ENCODE measurements at places on chromosomes 5 and 9.

DNA sequence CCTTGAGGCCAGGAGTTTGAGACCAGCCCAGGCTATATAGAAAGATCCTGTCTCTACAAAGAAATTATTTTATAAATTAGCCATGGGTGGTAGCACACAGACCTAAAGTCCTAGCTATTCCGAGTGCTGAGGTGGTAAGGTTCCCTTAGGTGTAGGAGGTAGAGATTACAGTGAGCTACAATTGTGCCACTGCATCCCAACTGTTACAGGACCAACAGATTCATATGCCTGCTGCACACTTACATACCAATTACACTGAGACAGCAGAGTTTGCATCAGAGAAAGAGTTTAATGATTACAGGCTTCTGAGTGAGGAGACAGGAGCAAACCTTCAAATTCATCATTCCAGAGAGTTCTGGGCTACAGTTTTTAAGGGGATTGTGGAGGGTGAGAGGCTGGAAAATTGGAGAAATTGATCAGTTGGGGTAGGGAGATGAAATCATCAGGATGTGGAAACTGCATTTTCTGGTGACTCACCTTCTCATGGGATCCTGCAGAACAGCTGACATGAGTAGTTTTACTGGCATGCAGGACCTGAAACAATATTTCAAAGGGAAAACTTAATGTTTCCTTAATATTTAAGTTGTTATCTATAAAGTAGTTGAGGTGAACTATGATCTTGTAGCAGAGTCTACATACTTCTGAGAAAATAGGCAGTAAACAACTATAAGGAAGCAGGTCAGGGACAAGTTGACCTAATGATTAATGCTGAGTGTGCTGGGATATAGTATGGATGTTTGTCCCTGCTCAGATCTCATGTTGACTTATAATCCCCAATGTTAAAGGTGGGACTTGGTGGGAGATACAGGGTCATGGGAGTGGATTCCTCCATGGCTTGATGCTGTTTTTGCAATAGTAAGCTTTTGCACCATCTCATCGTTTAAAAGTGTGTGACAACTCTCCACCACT is 54.7 kb downstream of the ANXA2R start:
- DNase-seq: no peak

GRCh38 chr5:166166071-166166470 is 2125.4 kb upstream of the WWC1 start:
- DNase-seq: no peak

DNA sequence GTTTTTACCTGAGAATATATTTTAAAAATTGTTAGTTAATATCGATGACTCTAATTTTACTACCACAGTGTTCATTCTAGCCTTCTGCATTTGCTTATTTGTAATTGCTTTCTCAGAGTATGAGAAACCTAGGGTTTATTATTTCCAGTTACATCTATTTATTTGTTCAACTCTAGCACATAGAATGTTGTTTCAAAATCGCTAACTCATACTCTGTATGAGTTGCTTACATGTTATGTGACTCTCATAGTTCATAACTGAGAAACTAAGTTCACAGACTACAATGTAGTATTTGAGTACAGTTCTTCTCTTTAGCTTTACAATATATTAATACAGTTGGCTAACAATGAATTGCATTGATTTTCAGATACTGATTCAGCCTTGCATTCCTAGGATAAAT is 103.2 kb downstream of the MACROH2A1 start:
- no peak for DNase-seq

- no peak for DNase-seq
These were observed 374.8 kb downstream of the KIAA0825 start for GRCh38 chr5:94243612-94244011.

- DNase-seq: no peak
These were observed 344.6 kb upstream of the SGCD start for GRCh38 chr5:155982354-155982753.

DNA sequence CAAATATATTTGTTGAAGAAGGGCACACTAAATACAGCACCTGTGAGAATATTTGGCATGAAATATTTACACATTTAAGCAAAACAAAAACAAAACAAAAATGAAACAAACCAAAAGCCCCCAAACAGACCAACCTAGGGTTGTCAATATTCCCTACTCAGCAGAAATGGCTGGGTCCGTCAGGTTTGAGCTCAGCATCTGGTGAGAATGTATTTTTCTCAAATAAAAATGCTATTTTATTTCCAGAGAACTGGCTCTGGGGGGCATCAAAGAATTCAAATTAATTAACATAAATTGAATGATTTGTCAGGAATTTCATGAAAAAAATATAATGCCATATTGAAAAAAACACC is 142.8 kb upstream of the COL5A1 start:
- no peak for DNase-seq

DNA sequence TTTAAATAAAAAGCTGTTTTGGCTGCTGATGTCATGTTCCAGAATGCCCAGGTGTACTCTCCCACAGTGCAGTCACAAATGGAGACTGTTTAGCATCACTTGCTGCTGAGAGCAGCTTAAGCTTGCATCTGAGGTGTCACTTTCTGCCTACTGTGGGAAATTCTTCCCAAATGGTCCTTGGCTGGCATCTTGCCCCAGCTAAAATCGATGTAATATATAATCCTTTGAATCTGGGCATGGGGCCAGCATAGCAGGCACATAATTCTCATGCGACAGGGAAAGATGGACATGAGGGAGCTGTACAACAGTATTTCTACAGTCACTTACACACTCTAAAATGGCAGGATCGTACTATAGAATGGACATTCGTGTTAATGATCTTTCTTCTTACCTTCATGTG is 144.3 kb downstream of the MACIR start:
- no peak for DNase-seq

GRCh38 chr5:32273821-32274220 is 38.9 kb downstream of the MTMR12 start:
- DNase-seq: no peak

DNA sequence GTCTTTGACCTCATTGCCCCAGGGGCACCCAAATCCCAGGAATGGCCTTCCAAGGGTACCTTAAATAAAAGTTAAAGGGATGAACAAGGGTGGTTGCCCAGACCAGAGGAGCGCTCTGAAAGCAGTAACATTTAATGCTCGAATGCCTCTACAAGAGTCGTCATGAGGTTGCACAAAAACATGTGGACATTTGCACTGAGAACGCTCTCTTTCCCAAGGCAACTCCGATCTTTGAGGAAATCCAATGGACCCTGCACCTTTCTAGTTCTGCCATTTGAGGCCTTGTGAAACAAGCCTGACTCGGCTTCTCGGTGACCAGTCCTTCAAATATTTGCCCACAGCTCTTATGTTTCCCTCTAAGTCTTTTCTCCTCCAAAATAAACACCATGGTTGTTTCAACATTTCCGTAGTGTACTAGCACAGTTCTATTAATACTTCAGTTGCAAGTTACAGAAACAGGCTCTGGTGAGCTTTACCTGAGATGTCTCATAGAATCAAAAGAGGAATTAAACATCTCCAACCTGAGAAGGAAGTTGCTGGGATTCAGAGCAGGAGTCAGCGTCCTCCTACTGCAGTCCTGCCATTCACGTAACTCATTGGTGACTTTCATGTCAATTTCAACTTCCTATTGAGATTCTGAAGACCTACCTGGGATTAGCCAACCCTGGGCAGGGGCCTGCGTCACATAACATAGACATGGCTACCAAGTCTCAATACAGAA is 168.8 kb upstream of the RAI14 start:
- DNase-seq: no peak

DNA sequence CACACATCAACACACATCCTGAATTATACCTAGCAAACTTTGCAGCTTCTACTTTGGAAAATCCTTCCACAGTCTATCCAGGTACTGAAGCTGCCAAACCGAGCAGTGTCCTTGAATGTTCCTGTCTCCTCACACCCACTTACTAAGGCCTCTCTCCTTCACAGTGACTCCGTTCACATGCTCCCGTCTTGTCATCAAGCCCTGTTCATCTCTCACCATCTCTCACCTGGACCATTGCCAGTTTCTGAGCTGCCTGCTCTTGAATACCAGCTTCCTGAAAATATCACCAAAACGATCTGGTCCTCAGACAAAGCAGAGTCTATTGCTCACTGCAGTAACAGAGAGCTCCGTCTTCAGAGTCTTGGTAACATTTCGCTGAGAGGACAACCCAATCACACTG is 57.4 kb downstream of the GCNT1 start:
- peak; percentile 11 for DNase-seq

- DNase-seq: no peak
These were observed 224.6 kb downstream of the DRD1 start for GRCh38 chr5:175219366-175219765.

GRCh38 chr9:116154976-116155697 is 1.5 kb downstream of the PAPPA start:
- no peak for DNase-seq

GRCh38 chr5:78587775-78588291 is 60.7 kb downstream of the LHFPL2 start:
- DNase-seq: no peak

DNA sequence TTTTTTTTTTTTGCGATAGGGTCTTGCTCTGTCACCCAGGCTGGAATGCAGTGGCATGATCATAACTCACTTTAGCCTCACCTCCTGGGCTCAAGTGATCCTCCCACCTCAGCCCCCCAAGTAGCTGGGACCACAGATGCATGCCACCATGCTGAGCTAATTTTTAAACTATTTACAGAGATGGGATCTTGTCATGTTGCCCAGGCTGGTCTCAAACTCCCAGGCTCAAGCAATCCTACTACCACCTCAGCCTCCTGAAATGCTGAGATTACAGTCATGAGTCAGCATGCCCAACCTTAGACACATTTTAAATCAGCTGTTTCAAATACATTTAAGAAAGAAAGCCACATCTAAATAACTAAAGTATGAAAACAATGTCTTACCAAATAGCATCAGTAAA is 439.0 kb downstream of the EBF1 start:
- no peak for DNase-seq

- DNase-seq: no peak
These were observed 139.3 kb downstream of the FBXL7 start for GRCh38 chr5:15639288-15639687.

GRCh38 chr9:6106711-6107339 is 91.4 kb upstream of the RANBP6 start:
- DNase-seq: no peak

- no peak for DNase-seq
These were observed 61.0 kb downstream of the ZFR start for GRCh38 chr5:32383586-32383985.

DNA sequence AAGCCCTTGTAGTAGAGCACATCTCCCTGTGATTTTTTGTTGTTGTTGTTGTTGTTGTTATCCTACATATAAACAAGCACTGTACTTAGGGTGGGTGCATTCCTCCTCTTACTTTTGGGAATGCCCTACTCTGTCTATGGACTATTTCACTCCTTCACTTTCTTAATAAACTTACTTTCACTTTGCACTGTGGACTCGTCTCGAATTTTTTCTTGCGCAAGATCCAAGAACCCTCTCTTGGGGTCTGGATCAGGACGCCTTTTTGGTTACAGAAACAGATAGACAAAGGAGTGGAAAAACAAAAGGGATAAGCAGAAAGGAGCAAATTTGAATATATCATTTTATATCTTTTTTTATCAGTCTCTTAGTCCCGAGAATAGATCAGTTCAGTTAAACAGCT is 14.4 kb upstream of the PAIP1 start:
- no peak for DNase-seq

DNA sequence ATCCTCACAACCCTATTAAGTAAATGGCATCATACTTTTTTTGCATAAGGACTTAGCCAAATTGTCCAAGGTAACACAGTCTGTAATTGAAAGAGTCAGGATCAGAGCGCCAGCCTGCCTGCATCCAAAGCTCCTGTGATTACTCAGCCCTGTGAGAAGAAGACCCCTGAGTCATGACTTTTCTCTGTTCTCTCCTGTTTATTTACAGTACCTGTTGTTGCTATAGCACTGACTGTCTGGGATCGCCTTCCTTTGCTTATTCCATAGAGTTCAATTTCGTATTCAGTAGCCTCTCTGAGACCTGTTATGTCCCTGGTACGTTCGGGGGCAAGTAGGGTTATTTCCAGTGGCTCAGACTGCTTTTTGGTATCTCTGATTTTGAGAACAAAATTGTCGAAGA is 71.8 kb downstream of the TNC start:
- no peak for DNase-seq

GRCh38 chr5:135643881-135644766 is 65.3 kb upstream of the CXCL14 start:
- DNase-seq: no peak

DNA sequence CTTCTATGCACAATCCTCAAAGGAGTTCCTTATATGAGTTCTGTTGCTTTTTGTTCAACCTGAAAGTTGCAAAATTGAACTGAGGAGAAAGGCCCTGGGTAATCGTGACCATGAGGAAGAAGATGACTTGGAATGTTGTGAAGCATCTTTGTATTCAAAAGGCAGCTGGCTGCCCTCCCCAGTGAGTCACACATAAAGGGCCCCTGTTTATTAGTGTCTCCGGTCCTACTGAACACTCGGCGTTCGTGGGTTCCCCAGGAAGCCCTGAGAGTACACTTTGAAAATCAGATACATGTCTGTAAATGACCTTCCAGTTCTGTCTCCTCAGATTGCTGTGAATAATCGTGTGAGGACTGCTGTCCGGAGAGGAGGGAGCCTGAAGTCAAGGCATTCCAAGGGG is 73.6 kb downstream of the C9orf153 start:
- DNase-seq: no peak

DNA sequence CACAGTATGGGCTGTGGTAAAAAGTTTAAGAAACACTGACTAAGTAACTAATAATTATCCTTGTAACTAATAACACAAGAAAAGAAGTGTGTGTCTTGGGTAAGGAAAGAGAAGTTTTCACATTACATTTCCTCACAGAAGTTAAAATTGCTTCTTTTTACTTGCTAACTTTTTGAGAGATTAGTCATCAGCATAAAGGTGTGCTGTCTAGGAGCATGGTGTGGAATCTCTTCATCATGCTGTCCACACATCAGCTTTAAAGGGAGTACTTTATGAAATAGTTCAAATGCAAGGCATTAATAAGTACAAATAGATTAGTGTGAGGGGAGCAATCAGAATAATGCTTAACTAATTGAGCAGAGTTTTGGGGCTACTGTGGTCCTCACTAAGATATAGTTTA is 29.8 kb downstream of the WDR36 start:
- no peak for DNase-seq

GRCh38 chr5:71960195-71960594 is 147.1 kb upstream of the MAP1B start:
- DNase-seq: no peak

DNA sequence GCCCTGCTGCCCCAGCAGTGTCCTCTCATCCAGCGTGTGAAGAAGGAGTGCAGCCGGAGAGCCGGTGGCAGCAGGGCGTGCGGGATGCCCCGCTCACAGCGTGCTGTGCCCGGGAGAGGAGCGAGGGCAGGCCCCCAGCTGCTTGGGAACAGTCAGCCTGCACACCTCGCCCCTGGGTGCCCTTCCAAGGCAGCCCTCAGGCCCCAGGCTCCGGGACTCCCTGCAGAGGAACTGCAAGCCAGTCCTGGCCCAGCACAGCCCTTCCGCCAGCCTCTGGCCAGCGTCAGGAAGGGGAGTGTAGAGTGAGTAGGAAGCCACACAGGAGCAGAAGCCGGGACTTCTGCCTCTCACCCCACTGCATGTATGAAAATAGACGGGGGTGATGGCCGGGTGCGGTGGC is 43.5 kb downstream of the ADAMTS2 start:
- DNase-seq: no peak

Data from CD4-positive, alpha-beta T cell treated with Interleukin-21 for 1 hour (primary cell).